SK-N-SH treated with all-trans-retinoic acid at 6 μM for 48 hours (cell line): ENCODE measurements at places on chromosomes 2 and 18.
A peak's percentile ranks its signal among the peaks of the same experiment; 100 is the strongest.

DNA sequence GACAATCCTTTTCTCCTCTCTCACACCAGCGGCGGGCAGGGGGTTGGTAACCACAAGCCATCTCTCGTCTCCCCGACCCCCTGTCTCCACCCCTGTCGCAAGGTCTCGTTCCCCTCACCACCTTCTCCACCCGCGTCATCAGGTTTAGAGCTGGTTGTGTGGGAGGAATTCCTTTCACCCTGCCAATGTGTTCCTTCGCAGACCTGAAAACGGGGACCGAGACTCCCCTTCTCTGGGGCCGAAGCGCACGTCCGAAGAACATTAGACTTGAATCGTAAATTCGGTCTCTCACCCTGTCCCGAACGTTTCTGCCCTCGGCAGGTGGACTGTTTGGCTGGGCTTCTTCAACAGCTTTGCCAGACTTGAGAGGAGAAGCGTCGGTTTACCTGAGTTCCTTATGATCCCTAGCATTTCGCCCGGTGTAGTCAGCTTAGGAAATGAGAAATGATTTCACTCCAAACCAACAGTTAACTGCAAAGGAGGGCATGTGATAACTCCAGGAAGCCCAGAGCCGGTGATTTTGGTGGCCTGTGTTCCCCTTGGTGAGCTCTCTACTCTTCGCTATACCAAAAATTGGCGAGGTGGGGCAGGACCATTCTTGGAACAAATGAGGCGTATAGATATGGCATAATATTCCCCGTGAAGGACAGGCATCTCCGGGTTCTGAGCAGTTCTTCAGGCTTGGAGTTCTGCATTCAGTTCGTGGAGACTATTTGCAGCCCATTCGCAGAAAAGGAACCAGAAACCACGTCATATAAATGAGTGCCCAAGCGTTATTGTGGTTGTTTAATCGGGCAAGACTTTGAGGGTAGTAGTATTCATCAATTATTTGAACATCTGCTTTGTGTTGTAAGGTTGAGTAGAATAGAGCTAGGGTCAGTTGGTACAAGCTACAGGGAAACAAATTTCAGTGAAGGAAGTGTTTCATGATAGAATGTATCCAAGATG lies 694 bp downstream of the CFAP36 start:
- ATAC-seq = peak; percentile 53

- ATAC-seq = no peak
Observed at GRCh38 chr2:157672129-157672528, 43.5 kb upstream of the ACVR1C start.

- ATAC-seq = no peak
Observed at GRCh38 chr2:97766567-97766966, 53.2 kb downstream of the ZAP70 start.

DNA sequence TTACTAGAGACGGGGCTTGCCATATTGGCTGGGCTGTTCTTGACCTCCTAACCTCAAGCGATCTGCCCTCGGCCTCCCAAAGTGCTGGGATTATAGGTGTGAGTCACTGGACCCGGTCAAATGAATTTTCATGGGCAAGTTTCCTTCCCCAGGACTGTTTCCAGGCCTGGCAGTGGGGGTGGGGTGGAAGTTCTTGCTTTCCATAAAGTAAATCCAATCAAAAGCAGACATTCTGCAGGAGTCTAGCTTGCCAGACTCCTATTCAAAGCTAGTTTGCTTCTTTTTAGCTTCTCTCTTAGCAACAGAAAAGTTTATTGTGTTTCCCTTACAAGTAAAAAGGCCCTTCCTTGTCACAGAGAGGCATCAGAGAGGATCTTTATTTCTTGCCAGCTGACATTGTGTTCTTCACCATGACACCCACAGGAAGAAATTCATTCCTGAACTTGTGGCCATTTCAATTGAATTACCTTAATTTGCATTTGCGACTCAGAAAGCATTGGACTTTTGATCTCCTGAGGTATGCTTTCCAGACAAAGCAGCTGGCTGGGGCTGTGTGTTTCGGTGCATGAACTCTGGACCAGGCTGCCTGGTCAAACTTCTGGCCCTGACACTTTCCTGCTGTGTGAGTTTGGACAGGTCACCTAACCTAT lies 37.9 kb downstream of the LYPD1 start:
- peak; percentile 78 for ATAC-seq

- no peak for ATAC-seq
Observed at GRCh38 chr2:5507367-5507766, 184.8 kb upstream of the SOX11 start.

DNA sequence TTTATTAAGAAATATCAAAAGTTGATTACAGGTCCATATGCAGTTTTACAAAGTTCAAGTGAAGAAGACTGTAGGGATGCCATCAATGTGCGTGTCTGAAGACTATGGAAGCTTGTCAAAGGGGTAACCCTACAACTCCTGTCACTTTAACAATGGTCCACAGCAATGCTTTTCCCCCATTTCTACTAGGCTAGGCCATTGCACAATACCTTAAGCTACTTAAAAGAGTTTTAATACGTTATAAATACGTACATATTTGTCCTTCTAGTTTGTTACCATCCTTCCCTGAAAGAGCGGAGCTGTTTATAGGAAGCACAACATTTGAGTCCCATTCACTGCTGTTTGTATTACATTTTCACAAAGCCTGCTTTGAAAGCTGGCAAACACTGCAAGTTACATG lies 26.7 kb downstream of the CNRIP1 start:
- no peak for ATAC-seq
